ENCODE measurements at places on chromosomes 3 and 15.

- no peak for DNase-seq
These were observed 5.2 kb upstream of the CPLX3 start for GRCh38 chr15:74821091-74821789.

DNA sequence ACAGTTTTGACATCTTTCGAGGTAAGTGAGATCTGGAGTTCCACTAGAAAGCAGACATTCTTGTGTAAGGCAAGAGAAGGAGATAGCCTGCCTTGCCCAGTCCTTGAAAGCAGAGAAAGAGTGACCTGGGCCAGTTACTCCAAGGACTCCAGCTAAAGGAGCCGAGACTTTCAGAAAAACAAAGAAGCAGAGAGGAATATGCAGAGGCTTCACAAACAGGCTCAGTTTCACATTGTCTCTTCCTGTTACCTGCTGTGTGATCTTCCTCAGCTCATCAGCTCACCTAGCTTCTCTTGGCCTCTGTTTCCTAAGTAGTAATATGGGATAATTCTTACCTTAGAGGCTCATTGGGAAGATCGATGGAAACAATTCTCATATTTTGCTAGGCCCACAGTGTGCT, 81.0 kb downstream of the CDC25A start:
- no peak for DNase-seq

GRCh38 chr3:77693147-77693546, 653.2 kb downstream of the ROBO2 start:
- DNase-seq: no peak

DNA sequence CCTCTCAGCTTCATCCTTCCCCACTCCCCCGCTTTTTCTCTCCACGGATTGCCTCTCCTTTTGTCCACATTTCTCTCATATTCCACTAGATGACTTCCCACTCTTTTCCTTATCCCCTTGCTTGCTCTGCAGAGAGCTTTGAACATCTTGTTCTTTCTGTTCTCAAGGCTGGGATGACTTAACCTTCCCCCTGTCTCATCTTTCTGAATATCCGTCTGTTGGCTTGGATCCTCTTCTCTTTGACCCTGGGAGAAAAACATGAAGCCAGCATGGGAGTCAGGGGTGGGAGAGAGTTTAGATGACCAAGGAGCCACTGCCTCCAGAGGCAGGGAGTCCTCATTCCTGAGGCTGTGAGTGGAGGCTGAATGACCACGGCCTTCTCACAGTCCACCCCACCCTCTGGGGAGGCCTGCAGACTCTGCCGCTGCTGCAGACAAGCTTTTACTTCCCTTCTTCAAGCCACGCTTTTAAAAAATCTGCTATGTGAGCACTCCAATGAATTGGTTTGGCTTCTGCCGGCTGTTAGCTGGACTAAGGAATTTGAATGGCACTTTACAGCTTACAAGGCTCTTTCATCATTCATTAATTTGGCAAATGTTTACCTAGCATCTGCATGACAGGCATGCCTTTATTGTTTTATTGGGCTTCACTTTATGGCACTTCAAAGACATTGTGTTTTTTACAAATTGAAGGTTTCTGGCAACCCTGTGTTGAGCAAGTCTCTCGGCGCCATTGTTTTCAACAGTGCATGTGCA, 111.6 kb upstream of the SLC6A6 start:
- DNase-seq: no peak

DNA sequence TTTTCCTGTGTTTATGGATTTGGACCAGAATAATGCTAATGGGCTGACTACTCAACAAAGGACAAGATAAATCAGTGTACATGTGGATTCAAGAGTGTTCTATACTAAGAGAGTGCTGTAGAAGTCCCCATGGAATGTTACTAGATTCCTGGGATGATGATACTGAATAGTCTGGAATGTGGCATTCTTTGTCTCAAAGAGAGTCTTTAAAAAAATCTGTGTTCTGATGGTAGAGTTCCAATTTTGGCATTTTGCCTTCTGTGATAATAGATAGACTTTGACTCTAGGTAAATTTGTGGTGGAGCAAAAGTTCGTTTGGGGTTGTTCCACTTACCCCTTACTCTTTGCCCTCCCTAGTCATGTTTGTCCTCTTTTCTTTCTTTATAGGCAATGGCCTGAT, 43.7 kb downstream of the NMD3 start:
- DNase-seq: no peak

- no peak for DNase-seq
These were observed 157.4 kb upstream of the TMCO5A start for GRCh38 chr15:37777006-37777405.

GRCh38 chr3:11914041-11914440, 67.4 kb upstream of the TAMM41 start:
- DNase-seq: no peak

DNA sequence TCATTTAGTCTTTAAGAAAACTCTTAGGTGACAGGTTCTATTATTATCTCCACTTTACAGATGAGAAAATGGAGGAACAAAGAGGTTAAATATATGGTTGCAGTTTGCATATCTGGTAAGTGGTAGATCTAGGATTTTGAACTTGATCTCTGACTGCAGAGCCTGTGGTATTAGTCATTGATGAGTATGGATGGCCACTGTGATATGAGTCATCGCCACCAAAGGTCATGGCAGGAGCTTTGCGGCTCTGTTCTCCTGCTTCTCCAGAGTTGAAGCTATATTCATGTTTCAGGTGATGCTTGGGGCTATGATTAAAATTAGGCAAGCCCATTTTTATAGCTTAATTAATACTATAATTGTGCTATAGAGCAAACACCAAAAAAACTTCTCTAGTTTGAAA, 306.2 kb upstream of the DPPA4 start:
- no peak for DNase-seq

- no peak for DNase-seq
These were observed 170.1 kb downstream of the ROBO1 start for GRCh38 chr3:79597709-79598108.

- DNase-seq: no peak
These were observed 171.7 kb downstream of the RORA start for GRCh38 chr15:61057376-61057775.
